GM12865 (cell line): ENCODE measurements at places on chromosomes 12 and 14.

- DNase-seq: peak; percentile 21
Observed at GRCh38 chr12:14416658-14417057, 51.2 kb downstream of the ATF7IP start.

GRCh38 chr14:68229423-68230100 lies 410.0 kb downstream of the RAD51B start:
- no peak for DNase-seq

- no peak for DNase-seq
Observed at GRCh38 chr14:61911574-61911973, 149.4 kb downstream of the SNAPC1 start.

DNA sequence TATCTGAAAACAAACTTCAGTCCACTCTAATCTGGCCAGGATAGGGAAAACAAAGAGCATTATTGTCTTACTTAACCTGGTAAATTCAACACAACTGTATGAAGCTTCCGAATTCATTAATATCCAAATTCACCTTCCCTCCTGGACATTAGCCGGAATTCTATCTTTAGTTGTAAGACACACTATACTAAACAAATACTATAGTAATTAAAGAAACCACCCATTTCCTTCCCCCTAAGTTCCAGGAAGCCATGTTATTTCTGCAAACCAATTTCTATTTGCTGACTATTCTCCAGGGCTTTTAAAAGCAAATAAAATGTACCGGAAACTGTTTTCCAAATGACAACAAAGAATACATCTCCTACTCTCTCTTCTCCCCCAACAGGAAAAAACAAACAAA lies 122.7 kb upstream of the MDM1 start:
- DNase-seq: no peak

DNA sequence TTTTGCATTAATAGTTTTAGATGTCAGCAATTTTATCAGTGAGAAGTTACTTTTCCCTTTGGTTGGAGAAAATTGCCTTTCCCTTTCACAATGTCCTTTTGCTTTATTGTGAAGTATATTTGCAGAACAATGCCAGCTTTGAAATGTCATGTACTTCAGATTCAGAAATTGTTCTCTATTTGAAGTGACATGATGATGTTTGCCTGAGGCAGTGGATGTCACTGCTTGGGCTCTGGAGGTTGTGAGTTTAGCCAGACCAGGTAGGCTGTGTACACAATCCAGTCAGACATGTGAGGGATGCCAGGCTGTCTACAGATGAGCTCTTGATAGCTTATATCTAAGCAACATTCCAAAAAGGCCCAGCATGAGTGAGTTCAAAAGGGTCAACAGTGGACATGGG lies 451.9 kb upstream of the FBXO33 start:
- DNase-seq: no peak

GRCh38 chr14:54465654-54466053 lies 23.1 kb downstream of the GMFB start:
- DNase-seq: no peak

DNA sequence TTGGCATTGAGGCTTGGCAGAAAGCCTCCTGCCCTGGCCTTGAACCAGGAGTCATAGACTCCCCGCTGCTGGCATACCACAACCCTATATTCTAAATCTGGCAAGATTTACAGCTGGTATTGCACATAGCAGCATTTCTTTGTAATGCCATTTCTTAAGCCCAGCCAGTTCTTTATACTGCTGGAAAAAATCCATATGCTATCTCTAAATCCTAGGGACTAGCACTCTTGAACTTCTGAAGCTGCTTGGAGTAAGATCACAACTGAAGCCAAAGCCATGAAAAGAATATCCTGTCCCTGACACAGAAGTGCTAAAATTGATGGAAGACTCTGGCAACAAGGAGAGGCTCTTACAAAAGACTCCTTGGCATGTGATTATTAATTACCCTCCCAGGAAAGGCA lies 89.3 kb downstream of the KCNC2 start:
- DNase-seq: no peak

- DNase-seq: no peak
Observed at GRCh38 chr12:107983756-107984472, 145.2 kb upstream of the WSCD2 start.

DNA sequence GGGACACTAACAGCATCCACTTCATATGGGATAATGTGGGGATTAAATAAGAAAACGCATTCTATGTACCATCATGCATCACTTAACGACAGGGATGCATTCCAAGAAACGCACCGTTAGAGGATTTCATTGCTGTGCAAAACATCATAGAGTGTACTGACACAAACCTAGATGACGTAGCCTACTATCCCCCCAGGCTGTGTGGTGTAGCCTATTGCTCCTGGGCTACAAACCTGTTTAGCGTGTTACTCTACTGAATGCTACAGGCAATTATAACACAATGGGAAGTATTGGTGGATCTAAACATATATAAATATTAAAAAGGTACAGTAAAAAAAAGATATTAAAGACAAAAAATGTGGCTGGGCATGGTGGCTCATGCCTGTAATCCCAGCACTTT lies 230.6 kb downstream of the KSR2 start:
- DNase-seq: no peak

DNA sequence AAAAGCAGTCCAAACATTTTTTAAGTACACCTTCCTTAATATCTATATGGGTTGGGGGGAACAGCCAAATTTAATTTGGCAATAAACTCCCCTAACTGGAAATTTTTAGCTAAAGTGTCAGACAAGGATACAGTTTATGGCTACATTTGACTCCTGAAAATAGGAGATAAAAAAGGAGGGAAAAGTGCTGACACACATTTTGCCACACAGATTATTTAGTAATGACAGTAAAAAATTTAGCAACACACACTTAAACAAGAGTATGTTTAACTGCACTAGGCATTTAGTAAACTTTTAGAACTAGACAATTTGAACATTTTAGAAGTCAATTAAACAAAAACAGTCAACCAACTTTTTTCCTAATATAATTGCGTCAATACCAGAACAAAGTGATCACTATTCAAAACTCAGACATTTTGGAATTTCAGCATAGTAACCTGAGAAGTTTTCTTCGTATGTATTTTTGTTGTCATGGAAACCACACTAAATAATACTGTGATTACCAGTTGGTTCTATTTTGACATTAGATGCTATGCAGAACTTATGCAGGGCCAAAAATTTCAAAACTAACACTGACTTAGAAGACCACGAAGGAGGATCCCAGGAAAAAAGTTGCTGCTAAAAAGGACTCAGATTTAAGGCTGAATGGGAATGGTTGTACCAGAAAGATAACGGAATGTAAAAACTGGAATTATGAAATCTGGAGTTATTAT lies 13.4 kb downstream of the GMFB start:
- DNase-seq: no peak

GRCh38 chr14:22597771-22598098 lies 365 bp upstream of the ABHD4 start:
- DNase-seq: no peak

- DNase-seq: peak; percentile 63
Observed at GRCh38 chr12:28253161-28253641, 62.9 kb downstream of the CCDC91 start.

GRCh38 chr12:62748941-62749468 lies 185.9 kb downstream of the PPM1H start:
- no peak for DNase-seq

- peak; percentile 83 for DNase-seq
Observed at GRCh38 chr12:4829161-4829792, 80.4 kb upstream of the KCNA1 start.
